ENCODE measurements at places on chromosomes 13 and 19.

- DNase-seq = no peak
Measured at GRCh38 chr19:52963247-52963618, 552 bp upstream of the ZNF816 start.

GRCh38 chr19:35348911-35349611, 1.4 kb downstream of the FFAR1 start:
- DNase-seq = no peak

- DNase-seq = no peak
Measured at GRCh38 chr19:42488783-42489521, 39.3 kb downstream of the CEACAM1 start.

GRCh38 chr13:46104868-46105267, at the start of gene CPB2:
Gene CPB2, minus strand, starts transcription at chr13:46105033. Its CDS starts 24 bp downstream, at chr13:46105009.
- DNase-seq = no peak

DNA sequence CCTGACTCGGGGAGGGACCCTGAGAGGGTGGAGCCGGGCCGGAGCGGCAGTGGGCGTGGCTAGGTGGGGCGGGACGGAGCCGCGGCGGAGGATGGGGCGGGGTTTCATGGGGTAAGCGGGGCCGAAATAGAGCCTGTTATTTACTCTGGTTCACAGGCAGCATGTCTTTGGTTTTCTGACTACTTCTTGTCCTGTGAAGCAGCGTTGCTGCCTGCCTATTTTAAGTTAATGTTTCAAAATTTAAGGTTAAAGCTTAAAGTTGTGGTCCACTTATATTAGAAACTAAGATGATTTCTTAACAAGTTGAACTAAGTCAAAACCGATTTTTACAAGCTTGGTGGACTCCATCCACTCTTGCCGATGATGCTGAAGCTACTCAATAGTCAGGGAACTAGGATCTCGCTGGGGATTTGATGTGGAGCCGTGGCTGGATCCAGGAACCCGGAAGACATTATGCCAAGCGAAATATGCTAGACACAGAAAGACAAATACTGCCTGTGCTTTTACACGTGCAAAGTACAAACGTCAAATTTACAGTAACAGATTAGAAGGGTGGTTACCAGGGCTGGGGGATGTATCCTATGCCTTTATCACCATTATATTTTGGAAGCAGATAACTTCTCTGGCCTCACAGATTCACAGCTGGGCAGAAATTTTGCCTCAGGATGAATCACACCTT, 433 bp upstream of the ZNF616 start:
- DNase-seq = no peak

DNA sequence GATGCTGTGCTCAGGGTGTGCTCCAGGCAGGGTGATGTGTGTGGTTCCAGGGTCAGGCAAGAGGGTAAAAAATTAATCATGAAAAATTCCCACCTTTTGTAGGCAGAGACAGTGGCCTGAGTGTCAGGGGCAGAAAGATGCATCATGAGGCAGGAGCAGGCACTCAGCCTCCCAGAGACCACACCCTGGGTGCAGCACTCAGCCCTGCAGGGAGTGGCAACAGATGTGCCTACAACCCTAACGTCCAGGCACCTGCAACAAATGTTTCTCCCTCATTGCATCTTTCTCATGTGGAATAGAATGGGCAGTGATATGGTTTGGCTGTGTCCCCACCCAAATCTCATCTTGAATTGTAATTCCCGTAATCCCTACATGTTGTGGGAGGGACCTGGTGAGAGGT, 19.6 kb upstream of the CEACAM1 start:
- DNase-seq = no peak

DNA sequence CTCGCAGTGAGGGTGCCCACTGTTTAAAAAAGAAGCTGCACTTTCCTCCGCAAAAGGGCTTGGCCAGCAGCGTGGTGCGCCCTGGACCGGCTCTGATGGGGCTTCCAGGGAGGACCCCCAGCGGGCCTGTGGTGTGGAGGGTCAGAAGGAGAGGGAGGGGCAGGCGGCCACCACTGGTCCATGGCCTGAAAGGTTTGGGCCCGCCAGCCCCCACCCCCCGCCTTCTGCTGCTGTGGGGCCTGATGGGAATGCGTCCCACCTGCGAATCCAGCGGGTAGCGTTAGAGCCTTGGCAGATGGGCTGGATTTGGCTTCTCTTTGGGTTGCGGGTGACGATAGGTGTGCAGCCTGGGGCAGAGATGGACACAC, 34.7 kb downstream of the TMEM255B start:
- DNase-seq = no peak

- DNase-seq = no peak
Measured at GRCh38 chr13:113168211-113168610, 9.8 kb downstream of the PROZ start.

DNA sequence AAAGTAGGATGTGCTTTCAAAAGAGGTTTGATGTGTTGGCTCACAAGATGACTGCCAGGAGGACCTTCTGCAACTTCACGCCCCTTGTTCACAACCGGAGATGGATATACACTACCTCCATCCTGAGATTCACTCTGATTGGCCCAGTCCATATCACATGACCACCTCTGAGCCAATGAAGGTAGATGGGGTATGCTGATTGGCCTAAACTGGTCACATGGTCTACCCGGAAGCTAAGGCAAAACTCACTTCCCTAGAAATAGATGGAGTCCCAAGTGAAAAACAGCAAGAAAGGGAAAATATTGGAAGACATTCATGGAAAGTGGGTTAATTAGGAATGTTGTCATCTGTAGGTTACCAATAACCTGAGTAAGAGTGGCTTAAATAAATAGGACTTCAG, 119.7 kb upstream of the MRI1 start:
- no peak for DNase-seq

GRCh38 chr13:97780486-97780885, 173.0 kb upstream of the IPO5 start:
- no peak for DNase-seq

DNA sequence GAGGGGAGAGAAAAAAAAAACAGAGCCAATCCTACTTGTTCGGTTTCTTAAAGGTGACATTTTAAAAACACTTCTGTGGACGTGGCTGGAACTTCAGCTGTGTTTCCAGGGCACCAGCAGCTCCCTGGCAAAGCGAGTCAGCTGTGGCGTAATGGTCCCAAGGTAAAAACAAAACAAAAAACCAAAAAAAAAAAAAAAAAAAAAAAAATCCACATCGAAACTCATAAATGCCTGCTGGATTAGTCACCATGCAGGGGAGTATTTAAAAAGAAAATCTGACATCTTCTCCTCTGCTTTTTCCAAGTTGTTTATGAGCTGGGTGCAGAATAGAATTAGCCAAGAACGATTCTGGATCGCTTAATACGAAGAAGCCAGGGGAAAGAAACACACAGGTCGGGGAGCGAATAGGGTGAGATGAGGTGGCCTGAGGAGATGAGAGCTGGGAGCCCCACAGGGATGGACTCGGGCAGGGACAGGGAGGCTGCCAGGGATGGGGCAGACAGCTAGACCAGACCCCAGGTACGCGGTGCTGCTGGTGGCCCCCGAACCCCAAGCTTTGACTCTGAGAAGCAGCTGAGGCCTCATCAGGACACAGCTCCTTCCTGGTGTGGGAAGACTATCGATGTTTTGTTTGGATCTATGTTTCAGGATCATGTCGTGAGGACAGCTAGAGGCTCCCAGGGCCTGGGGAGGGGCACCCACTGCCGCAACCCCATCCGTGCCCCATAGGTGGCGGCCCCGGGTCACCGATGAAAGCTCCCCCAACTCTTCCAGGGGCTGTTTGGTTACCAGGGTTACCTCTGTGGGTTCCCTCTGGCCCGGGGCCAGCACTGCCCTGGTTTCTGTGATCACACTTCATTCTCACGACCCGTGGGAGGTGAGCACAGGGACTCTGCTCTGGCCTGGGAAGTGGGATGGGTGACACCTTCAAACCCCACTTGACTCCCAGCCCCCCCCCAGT, 3.1 kb upstream of the CTXN1 start:
- DNase-seq = peak; percentile 54

DNA sequence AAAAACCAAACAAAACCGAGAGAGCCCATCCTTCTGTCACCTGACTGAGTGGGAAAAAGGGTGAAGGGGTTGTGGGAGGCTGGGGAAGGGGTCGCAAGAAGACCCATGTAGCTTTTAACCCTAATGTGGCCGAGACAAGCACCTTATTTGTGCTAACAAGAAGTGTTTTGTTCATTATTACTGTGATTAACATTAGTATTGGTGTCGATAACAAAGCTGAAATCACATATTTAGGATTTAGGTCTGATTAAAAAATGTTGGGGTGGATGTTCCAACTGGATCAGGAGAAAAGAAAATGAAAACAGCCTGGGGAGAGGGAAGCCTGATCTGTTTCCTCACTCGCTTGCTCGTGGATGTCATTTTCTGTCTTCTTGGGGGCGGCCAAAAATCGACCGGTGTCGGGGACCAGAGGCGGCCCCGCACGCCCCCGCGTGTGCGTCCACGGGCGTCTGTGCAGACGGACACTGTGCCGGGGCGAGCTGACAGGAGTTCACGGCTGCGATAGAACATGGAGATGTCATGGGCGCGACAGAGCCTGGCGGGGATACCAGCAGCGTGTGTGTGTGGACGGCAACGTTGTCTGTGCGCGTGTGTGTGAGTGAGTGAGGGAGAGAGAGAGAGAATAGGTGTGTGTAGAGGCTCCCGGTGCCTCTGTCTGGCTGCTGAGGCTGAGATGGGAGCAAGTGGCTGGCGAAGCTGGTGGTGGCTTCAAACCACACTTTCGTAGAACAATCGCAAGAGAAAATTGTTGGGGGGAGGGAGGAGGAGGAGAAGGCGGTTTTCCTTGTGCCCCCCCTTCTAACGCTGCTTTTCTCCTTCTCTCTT, 29.1 kb downstream of the NFIX start:
- DNase-seq = no peak

DNA sequence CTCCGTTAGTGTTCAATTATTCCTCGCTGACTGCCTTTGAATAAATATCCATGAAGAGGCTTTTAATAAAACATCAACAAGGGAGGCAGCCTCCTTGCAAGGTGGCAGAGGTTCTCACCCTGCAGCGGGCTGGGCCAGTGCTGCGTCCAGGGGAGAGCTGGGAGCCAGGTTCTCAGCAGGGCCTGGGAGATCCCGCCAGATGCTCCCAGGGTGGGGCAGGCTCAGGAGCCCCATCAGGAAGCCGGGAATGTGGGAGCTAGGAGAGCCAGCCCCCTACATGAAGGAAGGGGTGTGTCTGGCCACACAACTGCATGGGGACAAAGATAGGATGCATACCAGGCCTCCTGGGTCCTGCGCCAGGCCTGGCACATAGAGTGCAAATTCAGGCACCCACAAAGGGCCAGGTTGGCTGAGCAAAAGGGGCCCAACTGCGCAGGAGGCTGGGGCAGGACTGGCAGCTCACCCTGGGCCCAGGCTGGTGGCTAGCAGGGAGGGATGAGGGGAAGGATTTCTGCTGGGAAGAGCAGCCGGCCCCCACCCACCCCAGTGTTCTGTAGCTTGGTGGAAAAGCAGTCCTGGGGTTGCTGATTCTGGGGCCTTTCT, 22.8 kb downstream of the VSTM2B start:
- DNase-seq = no peak

Data from activated CD4-positive, alpha-beta T cell treated with anti-CD3 and anti-CD28 coated beads, Interleukin-2, amount 50 U/mL, for 16 hours (primary cell).